Heart right ventricle (tissue), 16 donors: ENCODE measurements at places on chromosomes 12 and 14.

DNA sequence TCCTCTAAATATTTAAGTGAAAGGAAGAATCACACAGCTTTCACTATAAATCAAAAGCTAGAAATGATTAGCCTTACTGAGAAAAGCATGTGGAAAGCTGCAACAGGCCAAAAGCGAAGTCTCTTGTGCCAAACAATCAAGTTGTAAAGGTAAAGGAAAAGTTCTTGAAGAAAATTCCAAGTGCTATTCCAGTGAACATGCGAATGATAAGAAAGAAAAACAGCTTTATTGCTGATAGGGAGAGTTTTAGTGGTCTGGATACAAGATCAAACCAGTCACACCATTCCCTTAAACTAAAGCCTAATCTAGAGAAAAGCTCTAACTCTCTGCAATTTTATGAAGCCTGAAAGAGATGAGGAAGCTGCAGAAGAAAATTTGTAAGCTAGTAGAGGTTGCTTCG, 190.9 kb downstream of the BTG1 start:
- DNase-seq: no peak

DNA sequence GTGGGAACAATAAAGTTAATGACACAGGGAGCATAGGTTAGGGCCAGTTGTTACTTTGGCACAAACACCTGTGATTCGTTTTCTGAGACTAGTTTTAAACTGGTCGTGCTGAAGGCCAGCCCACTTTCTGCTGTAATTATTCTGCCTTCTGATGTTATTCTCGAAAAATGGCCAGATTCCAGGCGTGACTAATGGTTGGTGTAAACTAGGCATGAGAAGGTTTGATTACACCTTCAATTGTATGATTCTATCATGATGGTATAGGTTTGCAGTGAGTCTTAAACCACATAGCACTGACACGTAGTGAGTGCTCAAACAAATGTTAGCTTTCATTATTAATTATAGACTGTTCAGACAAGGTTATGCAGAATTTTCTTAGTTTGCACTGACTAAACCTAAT, 39.0 kb downstream of the CKB start:
- no peak for DNase-seq

DNA sequence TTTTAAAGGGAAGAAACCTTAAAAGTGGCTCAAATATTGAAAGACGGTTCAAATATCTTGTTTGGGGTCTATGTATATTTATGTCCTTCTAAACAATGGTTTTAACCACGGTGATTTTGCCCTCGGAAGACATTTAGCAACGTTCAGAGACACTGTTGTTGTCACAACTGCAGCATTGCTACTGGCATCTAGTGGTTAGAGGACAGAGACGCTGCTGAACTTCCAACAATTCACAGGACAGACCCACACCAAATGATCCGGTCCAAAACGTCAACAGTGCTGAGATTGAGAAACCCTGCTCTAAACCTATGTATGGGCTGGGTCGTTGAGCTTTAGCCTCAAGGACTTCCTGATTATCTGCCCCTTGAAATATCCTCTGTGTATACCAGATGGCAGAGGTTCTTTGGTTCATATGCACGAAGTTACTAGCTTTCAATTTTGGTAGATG, 1.7 kb downstream of the ANGEL1 start:
- DNase-seq: no peak

- peak; percentile 15 for DNase-seq
These were observed 4.4 kb upstream of the M6PR start for GRCh38 chr12:8953773-8954402.

DNA sequence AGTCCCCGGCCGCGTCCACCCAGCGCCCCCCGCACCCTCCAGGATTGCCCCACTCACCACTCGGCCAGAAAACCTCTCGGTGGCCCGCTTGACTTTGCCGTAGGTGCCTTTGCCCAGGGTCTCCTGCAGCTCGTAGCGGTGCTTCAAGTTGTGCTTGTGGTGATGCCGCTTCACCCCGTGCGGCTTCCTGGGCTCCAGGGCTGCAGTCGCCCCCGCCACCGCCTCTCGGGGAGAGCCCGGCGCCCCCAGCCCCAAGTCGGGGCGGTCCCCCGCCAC, 459 bp downstream of the NUAK1 start:
- no peak for DNase-seq

DNA sequence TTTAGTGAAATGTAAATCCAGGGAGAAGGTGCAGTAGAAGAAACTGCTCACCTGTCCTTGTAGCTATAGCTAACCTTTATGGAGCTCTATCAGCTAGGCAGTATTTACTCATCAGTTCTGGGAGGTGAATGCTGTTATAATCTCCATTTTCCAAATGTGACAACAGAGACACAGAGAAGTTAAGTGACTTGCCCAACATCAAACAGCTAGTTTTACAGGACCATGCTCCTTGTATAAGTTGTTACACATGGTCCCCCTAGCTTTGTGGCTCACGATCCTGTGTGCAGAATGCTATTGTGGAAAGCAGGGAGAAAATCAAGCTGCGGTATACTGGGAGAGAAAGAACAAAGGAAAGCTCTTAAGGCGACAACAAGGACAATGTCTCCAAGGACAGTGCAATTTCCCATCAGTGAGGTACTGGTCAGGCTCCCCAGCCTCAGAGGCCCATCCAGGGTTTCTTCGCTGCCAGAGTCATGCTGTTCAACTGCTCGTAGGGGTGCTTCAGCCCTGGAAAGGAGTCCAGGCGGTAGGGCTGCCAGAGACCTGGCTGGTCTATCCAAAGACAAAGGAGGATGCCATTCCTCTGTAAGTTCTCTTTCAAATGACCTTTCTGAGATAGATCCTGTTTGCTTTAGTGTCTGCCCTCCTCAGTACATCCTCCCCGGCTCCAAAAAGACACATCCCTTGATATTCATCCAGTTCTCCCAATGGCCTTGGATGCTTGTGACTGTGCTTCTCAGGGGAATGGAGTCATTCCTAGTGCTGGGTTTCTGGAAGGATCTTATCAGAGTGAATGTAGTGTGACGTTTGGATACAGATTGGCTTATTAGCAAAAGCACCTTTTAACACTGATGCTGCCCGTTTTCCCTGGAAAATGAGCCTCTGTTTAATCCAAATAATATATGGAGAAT, 95.5 kb downstream of the ARF6 start:
- DNase-seq: no peak

- DNase-seq: no peak
These were observed 61.3 kb upstream of the RD3L start for GRCh38 chr14:104003616-104004015.

- no peak for DNase-seq
These were observed 5.9 kb downstream of the G2E3 start for GRCh38 chr14:30564868-30565248.

DNA sequence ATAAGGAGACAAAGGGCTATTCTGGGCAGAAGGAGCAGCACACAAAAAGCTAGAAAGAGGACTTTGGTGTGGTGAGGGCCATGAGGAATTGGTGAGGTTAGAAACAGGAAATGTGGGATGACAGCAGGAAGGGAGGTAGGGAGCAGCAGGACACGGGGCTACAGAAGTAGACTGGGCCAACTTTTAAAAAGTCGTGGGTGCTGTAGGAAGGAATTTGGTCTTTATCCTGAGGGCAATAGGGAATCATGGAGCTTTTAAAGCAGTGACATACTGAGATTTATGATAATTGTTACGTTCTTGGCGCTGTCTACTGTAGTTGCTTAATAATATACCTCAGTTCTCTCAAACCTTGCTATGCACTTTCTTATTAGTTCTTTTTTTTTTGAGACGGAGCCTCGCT, 8.2 kb upstream of the CHURC1 start:
- no peak for DNase-seq

- DNase-seq: no peak
These were observed 235.2 kb downstream of the SLC41A2 start for GRCh38 chr12:104722601-104723534.

DNA sequence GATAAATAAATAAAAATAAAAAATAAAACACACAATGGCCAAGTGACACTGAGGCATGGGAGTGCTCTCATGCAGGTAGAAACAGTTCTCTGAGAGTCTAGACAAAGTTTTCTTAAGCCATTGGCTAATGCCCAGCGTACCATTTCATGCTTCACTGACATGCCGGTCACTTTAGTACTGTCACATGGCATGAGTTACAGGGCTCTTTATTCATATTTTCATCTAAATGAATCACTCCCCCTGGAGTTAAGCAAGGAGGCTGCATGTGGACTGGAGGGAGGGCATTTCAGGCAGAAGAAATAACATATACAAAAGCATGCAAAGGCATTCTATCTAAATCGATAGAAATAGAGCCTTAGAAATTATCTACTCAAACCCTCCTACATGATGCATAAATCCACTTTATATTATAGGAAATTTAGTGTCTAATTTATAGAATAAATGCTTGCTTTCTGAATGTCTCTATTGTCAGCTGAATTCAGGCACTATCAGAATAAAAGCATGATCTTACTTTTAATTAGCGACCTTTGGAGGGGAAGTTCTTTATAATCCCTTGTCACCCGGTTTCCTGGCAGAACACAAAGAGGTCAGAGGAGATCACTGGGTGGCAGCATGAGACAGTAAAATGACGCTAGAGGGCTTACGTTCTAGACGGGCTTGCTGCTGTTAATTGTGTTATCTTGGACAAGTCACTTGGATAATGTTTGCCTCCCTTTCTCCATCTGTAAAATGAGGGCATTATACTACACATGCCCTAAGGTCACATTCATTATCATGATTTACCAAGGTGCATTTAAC, 17.5 kb downstream of the DYRK4 start:
- no peak for DNase-seq

GRCh38 chr12:14187002-14187401, 178.5 kb upstream of the ATF7IP start:
- no peak for DNase-seq

DNA sequence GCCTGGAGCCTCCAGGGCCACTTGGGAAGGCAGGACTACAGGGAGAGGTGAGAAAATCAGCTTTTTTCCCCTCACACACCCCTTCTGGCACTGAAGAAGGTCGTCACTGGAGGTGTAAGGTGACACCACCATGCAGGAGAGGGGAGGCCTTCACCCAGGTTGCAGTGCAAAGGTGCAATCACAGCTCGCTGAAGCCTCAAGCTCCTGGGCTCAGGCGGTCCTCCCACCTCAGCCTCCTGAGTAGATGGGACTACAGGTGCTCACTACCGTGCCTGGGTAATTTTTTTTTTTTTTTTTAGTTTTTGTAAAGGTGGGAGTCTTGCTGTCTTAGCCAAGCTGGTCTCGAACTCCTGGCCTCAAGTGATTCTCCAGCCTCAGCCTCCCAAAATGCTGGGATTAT, 93.6 kb downstream of the TNFAIP2 start:
- no peak for DNase-seq
